ENCODE measurements at places on chromosomes 1 and 21. TPM values are rescaled to one million over a fixed set of nuclear protein-coding genes. Genes with fewer than 3 reads are reported as not detected.

The FCRL4 gene
- total RNA-seq: not detected

The VASH2 gene
- not detected for total RNA-seq

The GSTM5 gene
- 0.87 TPM for total RNA-seq

The CYP4A22 gene
- total RNA-seq: 0.47 TPM

The PADI3 gene
- total RNA-seq: not detected

The LCE1C gene
- total RNA-seq: not detected

The AK4 gene
- 2.6 TPM for total RNA-seq

The LDLRAD1 gene
- total RNA-seq: not detected

The CDK18 gene
- 4.6 TPM for total RNA-seq

The LCE3E gene
- total RNA-seq: not detected

The CFAP141 gene
- not detected for total RNA-seq

Measured in gastrocnemius medialis (tissue), 4 donors.